HCT116 (cell line): ENCODE measurements at places on chromosomes 6 and 20.

DNA sequence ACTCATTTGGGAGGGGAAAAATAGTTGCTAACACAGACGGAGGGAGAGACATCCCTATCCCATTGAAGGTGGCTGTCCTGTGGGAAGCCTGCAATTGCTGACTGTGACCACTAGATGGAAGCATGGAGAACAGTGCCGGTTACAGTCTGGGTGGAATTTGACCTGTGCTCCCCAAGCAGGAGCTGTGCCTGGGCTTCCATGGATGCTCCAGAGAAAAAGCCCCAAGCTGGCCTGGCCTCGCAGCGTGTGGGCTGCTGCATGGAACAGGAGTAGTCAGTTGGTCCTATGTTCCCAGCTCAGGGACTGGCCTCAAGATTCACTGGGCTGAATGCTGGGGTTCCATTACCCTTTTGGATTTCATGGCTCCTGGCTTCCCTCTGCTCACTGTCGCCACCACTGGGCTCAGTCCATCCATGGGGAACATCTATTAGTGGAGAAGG lies 116.3 kb upstream of the CHD6 start:
- DNase-seq, result peak; percentile 37

GRCh38 chr6:12593771-12594529 lies 122.6 kb upstream of the PHACTR1 start:
- DNase-seq, result no peak

DNA sequence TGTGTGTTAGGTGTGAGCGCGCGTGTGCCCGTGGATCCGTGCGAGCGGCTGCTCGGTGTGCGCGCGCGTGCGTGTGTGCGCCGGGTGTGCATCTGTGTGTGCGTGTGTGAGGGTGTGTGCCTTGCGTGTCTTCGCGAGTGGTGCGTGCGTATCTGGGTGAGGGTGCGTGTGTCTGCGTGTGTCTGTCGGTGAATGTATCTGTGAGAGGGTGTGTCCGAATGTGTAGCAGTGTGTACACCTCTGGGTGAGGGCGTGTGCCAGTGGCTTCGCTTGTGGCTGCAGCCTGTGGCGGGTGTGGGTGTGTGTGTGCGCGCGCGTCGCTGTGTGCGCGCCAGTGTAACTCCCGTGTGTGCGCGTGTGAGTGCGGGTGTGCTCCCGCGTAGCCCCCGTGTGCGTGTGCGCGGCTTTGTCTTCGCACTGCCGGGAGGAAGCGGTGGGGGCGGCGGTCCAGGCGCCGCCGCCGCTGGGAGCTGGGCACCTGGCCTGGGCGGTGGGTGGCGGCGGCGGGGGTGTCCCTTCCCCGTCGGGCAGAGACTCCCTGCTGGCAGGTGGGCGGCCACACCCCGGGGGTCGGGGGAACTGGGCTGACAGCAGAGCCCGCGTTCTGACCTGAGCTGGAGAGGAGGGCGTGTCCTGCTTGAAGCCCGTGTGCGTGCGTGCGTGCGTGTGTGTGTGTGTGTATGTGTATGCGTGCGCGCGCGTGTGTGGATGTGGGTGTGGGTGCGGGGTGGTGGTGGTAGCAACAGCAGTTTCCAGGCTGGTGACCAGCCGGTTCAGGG lies 61.3 kb upstream of the EPB41L1 start:
- DNase-seq, result no peak

DNA sequence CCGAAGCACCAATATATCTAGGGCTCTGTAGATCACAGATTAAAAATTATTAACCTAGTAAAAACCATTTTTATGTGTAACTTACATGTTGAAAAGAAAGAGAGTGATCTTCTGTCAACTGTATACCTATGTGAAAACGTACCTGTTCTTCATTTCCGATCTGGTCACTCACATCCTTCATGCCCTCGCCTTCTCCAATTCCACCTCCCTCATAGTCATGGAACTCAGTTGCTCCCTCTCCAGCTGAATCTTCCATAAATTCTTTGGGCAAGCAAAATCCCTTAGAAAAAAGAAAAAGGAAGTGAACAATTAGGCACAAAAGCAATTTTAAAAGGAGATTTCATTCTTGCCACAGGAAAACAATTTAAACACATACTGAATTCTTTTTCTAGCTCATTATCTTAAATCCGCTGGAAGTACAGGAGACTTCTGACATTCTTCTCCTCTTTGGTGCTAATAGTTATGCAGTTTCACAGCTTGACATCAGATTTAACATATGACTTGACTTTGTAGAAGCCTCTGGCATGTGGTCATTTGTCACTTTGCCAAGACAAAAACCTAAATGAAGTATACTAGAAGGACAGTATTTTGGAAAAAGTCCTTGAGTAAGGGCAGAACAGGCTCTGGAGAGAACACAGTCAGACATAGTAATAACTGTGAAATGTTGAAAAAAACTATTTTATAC lies 29.5 kb upstream of the LYRM2 start:
- DNase-seq, result no peak

DNA sequence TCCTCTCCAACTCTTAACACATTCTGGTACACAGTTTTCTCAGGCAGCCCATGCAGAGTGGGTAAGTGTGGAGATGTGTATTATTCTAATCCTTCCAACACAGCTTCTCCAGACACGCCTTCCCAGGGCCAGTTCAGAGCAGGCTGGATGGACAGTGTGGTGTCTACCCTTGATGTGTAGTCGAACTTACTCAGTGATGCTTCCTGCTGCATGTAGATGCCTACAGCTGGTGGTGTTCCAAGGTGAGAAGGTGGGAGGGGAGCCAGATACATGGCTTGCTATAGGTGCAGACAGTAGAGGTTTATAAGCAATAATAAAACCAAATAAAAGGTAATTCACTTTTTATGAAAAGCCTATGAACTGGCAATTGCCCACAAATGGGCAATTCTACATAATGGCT lies 104.0 kb downstream of the QRSL1 start:
- DNase-seq, result no peak

DNA sequence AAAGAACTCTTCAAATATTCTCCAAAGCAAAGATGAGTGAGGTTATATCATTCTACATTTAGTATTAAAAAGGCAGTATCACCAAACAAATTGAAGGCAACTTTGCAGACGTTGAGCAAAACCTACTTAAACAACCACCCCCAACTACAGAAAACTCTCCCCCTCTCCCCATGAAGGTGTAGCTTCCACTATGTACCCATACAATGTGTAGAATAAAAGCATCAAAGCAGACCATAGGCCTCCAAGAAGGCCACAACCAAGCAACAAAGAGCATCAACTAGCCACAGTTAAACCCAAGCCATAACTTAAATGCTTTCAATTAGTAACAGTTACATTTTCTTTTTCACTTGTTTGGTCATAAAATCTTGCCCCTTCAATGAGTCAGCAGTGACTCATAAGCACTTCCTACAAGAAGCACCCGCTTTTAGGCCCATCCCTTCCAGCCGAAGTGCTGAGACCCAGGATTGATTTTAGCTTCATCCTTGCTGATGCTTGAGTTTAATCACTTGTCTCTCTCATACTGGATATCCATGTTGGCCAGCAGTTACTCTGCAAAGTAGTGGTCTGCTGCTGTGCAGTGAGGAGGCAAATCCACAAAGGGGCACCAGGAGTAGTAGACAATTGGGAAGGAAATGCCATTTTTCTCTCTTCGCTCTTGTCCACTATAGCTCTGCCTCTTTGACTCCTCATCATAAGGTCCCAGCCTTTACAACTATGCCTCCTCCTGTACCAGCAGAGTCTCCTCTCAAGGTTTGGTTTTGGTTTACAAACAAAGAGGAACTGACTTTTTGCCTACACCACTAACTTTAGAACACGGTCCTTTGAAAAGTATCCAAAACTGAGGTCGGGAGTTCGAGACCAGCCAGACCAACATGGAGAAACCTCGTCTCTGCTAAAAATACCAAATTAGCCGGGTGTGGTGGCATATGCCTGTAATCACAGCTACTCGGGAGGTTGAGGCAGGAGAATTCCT lies 8.4 kb upstream of the NUP153 start:
- DNase-seq, result peak; percentile 74

- DNase-seq, result no peak
Observed at GRCh38 chr6:132569170-132569569, 952 bp upstream of the TAAR6 start.

DNA sequence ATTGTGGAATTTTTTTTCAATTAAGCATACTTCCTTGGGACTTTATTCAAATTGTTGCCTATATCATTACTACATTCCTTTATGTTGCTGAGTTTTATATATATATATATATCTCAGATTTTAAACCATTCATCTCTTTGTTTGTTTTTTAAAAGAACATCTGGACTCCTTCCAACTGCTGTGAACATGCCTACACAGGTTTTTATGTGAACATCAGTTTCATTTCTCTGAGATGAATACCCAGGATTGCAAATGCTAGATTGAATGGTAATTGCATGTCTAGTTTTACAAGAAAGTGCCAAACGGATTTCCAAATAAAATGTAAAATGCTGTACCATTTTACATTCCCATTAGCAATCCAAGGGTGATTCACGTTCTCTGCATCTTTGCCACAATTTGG lies 1289.3 kb downstream of the HACE1 start:
- no peak for DNase-seq

GRCh38 chr6:10412461-10413261 lies 2.2 kb downstream of the TFAP2A start:
- no peak for DNase-seq

DNA sequence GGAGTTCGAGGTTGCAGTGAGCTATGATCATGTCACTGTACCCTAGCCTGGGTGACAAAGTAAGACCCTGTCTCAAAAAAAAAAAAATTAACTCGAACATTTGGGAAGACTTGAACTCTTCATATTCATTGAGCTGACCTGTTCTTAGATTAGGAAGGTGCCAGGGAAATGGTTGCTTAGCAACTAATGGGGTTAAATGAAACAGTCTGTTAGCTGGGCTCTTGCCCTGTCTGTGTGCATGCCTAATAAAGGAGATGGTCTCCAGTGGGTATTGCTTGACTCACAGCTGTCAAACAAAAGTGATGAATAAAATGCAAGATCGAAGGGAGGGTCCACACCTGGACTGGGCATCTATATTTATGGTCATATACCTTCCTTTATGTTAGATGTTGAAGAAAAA lies 101.8 kb downstream of the KLHL32 start:
- DNase-seq, result no peak

DNA sequence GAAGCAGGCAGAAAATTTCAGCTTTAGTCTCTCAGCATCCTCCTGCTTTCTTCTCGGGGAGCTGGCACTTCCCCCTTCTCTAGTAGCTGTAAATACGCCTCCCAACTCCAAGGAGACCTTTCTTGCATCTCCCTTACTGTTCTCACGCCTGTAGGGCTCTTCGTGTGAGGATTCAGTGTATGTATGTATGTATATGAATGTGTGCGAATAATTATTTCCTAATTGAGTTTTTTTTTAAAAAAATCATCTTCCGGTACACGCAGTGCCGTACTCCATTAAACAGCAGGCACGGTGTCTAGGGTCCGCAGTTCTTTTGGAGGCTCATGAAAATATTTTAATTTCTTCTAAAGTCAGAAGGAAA lies 85.4 kb downstream of the HFE start:
- no peak for DNase-seq

DNA sequence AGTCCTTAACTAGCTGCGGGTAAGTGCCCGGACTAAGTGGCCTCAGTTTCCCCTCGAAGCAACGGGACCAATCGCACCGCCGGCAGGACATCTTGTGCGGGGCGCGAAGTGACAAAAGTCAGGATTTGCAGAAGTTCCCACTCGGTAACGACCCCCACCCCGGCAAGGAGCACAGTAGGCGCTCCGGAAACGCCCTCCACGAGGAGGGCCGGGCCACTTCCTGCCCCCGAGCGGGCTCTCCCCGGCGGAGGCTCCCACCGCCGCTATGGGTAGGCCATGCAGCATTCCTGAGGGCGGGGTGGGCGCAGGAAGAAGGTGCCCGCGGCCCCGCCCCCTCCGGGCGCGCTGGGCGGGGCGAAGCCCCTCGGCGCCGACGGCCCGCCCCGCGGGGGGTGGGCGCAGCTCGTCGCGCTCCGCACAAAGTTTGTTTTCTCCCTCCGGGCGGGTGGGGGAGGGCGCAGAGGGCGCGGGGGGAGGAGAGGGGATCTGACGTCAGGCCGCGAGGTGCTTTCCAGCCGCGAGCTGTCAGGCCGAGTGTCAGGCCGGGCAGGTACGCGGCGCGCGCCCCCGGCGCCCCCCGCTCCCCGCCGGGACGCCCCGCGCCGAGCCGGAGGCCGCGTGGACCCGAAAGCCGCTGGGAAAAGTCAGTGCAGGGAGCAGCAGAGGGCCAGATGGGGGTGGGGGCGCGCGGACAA lies at the start of gene TGIF2:
Gene TGIF2 (plus strand): TSS at position 495 of the 695 bp plus-strand sequence. CDS start 5,178 bp downstream, outside the sequence.
- peak; percentile 34 for DNase-seq

DNA sequence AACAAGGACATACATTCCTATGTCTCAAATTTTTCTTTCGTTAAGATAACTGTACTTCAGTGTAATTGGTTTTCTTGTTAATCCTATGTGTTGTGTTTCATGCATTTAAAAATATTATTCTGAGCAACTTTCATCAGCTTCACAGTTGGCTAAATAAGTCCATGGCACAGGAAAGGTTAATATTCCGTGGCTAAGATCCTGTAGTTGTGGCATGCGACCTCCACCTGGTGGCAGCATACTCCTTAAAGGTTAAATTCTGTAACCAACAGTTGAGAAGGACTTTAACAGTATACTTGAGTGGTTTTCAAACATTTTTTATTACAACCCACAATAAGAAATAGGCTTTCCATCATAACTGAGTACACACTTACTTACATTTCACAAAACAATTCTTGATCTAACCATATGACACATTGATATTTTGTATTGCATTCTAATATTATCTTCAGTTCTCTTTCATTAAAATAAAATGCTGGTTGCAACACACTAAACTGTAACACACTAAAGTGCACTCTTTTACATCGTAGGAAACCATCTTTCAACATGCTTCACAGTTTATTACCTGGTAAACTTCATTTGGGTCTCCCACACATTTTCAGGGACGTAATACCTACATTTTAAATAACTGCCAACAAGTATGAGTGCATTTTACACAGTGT lies 118.3 kb downstream of the SLX4IP start:
- DNase-seq, result no peak

- no peak for DNase-seq
Observed at GRCh38 chr6:51429017-51429712, 610.5 kb downstream of the TFAP2B start.

GRCh38 chr6:15481390-15482291 lies 181.2 kb downstream of the DTNBP1 start:
- no peak for DNase-seq

DNA sequence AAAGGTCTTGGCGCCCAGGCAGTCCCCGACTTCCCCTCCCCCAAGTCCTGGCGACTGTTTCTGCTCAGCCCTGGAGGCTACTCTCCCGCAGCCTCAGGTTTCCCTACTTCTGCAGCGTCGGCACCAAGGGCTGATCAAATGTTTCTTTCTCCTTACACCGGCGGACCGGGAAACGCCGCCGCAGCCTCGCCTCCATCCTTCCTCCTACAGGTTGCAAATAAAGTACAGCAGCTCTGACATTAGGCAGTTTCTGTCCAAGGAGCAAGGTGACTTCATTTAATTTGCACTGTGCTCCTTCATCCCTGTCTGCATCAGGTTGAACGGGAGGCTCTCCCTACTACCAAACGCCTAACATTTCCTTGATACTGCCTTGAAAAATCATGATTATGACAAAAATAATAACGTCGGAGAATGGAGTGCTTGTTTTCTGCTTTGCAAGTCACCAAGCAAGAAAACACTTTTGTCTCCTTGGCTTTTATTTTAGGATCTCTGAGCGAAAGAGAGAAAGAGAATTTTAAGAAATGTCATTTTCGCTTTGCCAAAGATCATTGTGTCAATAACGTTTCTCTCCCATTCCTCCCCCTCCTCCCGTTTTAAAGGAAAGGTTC lies 1.0 kb downstream of the CLIC5 start:
- no peak for DNase-seq

GRCh38 chr20:17806739-17807441 lies 107.1 kb downstream of the BANF2 start:
- no peak for DNase-seq
